Stimulated activated CD4-positive, alpha-beta T cell treated with anti-CD3 and anti-CD28 coated beads, Interleukin-12 subunit alpha, Interleukin-12 subunit beta, amount 100 ng/mL, for 48 hours (primary cell): ENCODE measurements at places on chromosomes 1 and 21.

DNA sequence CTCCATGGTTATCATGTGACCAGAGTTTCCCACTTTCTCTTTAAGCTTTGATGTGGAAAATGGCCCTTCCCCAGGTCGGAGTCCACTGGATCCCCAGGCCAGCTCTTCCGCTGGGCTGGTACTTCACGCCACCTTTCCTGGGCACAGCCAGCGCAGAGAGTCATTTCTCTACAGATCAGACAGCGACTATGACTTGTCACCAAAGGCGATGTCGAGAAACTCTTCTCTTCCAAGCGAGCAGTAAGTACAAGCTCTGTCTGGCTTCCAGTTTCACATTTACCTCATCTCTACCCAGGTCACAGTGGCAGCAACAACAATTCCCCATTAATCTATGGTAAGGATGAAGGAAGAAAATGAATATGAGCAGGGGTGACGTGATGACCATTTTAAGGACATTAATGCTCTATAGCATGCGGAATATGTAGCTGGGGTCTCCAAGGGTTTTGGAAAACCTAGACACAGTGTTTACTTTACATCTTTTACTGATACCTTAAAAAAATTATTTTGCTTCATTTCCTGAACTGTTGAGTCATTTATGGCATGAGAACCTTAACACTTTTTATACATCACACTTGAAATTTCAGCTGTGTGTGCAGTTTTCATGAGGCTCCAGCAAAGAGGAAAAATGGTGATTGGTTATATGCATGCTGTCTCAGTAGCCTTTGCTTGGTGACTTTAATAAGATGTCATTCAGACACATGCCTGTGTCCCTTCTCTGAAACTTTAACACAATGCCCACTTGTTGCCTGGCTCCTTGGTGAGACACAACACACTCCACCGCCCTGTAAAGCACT lies 286.3 kb upstream of the SGIP1 start:
- peak; percentile 32 for DNase-seq

DNA sequence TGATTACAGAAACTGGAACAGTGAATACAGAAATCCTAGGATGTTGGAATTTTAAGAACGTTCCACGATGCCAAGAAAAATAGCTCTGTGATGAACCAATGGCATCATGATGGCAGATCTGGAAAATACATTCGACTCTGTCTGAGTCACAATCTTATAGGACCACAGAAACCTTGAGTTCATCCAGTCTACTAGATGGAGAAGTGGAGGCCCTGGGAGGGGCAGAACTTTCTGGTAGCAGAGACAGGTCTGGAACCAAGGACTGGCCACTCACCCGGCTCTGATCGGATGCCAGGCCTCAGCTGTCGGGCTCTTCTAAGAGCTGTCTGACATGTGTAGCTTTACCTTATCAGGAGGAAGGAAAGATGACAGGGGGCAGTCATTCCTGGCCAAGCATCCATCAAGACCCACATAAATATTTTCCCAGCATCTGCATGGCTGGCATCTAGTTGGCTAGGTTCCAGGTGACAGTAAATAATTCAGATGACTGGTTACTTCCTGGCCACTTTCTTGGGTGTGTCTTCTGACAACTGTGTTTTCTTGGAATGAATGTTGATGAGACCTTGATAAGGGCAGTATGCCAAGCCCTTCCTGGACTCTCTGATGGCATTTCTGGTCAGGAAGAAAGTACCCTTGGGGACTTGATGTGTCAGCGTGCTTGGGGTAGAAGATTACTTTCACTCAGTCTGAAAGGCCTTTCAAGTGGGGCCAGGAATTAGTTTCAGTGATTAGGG lies 72.6 kb upstream of the TRABD2B start:
- DNase-seq = no peak

- peak; percentile 17 for DNase-seq
Measured at GRCh38 chr1:226882187-226882586, 11.8 kb downstream of the PSEN2 start.

GRCh38 chr1:68379085-68379478 lies 70.7 kb downstream of the RPE65 start:
- no peak for DNase-seq

GRCh38 chr1:30445449-30445848 lies 277.9 kb downstream of the MATN1 start:
- DNase-seq = no peak

DNA sequence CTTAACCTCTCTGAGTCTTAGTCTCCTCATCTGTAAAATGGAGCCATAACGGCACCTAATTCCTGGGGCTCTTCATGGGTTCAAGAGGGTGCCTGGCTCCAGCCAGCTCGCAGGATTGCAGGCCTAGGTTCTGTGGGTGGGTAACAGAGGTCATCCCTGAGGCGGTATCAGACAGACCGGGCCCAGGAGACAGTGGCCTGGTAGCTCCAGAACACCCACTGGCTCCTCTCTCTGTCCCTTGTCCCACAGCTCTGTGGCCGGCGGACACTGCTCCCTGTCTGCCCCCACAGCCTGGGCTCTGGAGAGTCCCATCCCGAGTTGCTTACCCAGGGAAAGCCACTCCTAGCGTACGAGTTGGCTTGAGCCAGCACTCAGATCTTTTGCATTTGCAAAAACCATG lies 150.3 kb downstream of the PEX14 start:
- no peak for DNase-seq

DNA sequence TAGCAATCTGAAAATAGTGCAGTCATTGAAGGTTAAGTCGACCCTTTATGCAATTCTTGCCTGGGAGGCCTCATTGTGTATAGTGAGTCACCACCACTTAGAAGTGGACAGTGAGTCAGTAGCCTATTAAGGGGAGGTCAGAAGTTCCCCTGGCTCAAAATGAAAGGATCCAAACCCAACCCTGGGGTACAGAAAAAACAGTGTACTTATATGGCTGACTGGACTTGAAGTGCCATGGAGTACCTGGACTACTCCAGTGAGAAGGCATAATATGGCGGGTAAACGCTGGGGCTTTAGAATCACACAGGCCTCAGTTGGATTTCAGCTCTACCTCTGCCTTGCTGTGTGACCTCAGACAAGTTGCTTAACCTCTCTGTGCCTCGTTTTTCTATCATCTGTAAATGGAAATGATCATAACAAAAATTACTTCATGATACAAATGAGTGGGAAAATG lies 2.2 kb upstream of the BCL9 start:
- no peak for DNase-seq

GRCh38 chr21:29689753-29690152 lies 250.0 kb downstream of the GRIK1 start:
- no peak for DNase-seq

DNA sequence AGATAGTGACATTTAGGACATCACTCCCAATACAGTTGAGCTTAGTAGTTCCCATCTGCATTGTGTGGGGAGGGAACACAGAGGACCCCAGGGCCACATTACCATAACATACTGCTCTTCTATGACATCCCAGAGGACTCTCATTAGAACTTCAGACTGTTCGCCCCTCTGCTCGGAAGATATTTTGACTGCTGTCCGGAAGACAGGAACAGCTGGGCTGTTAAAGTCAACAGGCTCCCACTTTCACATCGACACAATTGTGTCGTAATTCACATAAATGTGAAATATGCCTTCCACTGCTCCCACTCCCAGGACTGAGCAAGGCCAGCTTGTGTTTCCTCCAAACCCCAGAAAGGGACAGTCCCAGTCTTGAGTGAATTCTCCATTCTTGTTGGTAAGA lies 158.4 kb downstream of the SEC16B start:
- DNase-seq = no peak

- DNase-seq = no peak
Measured at GRCh38 chr21:25850126-25850842, 115.5 kb downstream of the GABPA start.
